Karpas-422 (cell line): ENCODE measurements at places on chromosomes 2 and 18. TPM values are rescaled to one million over a fixed set of nuclear protein-coding genes. Genes with fewer than 3 reads are reported as not detected.

Gene SERPINB13
- not detected in 2 replicates for total RNA-seq

Gene MSTN
- 0.11 and 0.22 TPM in 2 replicates for total RNA-seq

Gene GNLY
- total RNA-seq = not detected in 2 replicates

Gene COL3A1
- total RNA-seq = not detected in 2 replicates

Gene CDK5R2
- 0.61 TPM in 1 of 2 replicates, not detected in the other for total RNA-seq

Gene AFG3L2
- 34.2 and 48.8 TPM in 2 replicates for total RNA-seq

Gene MBD2
- total RNA-seq = 53.5 and 61.3 TPM in 2 replicates

Gene NEU4
- total RNA-seq = not detected in 2 replicates

Gene UNC50
- 30.3 and 36.4 TPM in 2 replicates for total RNA-seq

Gene KIAA2012
- total RNA-seq = 0.29 and 0.89 TPM in 2 replicates

Gene LOXL3
- total RNA-seq = 0.15 and 1.3 TPM in 2 replicates
